ENCODE measurements at places on chromosomes 1 and 21. TPM values are rescaled to one million over a fixed set of nuclear protein-coding genes. Genes with fewer than 3 reads are reported as not detected.

DNA sequence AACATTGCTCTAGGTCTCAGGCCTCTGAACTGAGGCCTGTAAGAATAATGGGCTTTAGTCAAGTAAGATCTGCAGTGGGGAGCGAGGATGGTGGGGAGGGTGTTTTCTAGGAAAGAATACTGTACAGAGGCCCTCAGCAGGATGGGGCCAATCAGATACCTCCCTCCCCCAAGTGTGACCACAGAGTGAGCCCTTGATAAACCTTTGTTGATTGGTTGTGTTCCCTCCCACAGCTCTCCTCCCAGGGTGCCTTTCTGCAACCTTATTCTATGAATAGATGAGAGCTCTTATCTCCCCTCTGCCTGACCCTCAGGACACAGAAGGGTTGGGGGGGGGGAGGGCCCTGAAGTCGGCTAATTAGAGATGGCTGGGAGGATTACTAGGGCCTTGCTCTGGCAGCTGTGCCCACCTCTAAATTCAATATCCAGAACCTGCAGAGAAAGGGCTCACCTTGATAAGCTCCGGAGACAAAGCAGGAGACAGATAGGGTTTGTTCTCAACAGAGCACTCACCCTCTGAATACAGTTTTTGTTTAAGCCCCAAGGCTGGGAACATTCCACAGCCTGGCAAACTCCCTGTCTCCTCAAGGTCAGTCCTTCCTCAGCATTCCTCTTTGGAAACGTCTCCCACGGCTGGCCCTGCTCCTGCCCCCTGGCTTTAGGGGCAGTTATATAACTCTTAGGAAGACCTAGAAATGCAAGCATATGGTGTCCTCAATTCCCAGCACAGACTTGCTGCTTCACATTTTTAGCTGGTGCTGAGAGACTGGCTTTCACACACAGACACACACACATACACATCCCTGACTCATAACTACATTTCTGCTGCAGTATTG, 42.9 kb downstream of the ATP1A1 start:
- H3K4me1 ChIP-seq, result peaks cover 20% of the 10 kb centered on the region
- H3K27ac ChIP-seq, result no peak overlapping the region
- no peaks in the 10 kb centered on the region for H3K27me3 ChIP-seq
- no peaks in the 10 kb centered on the region for H3K36me3 ChIP-seq
- no peak overlapping the region for H3K4me3 ChIP-seq
- DNase-seq, result no peak

DNA sequence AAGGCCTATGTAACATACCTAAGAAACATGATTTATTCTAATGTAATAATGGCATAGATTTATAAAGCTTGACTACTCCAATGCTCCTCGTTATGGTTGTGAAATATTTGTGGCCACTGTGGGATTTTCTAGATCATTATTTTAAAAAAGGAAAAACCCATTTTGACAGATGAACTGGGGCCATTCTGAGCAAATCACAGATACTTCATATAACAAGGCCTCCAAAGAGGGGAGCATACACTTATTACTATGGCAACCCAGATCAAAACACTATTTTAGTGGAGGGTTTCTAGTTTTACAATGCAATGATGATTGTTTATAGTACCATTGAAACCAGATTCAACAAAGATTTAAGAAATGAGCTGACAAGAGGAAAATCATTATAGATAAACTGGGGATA, 346.6 kb downstream of the ZNF326 start:
- H3K36me3 ChIP-seq, result no peaks in the 10 kb centered on the region
- no peaks in the 10 kb centered on the region for H3K27me3 ChIP-seq
- no peak overlapping the region for H3K27ac ChIP-seq
- H3K4me3 ChIP-seq, result no peak overlapping the region

Gene PTAFR
- total RNA-seq, result 6.4 TPM

DNA sequence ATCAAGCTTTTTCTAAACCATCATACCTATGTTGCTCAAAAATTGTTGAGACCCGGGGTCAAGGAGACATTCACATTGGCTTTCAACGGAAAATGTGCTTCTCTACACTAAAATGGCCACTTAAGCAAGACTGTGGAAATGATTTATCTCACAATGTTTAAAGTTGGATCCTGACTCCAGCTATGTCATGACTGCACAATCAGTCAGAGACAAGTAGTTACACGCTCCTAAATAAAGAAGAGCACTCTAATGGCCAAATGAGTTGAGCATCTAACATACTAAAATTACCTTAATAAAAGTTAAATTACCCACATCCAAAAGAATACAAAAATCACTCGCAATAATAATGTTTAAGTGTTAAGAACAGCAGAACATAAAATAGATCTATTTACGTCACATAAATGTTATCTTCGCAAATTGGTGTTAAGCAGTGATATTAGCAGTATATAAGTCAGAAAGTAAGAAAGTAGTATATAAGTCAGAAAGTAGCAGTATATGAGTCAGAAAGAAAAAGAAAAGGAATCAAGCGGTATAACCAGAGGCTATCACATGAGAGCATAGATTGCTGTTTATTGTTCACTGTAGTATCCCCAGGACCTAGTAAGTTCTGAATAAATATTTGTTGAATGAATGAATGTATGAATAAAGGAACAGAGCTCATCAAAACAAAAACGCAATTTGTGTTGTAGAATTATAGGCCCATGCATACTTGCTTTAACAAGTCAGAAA, 28.4 kb downstream of the ZNF281 start:
- H3K4me1 ChIP-seq, result no peaks in the 10 kb centered on the region
- H3K4me3 ChIP-seq, result no peak overlapping the region
- no peaks in the 10 kb centered on the region for H3K27me3 ChIP-seq
- H3K36me3 ChIP-seq, result no peaks in the 10 kb centered on the region

DNA sequence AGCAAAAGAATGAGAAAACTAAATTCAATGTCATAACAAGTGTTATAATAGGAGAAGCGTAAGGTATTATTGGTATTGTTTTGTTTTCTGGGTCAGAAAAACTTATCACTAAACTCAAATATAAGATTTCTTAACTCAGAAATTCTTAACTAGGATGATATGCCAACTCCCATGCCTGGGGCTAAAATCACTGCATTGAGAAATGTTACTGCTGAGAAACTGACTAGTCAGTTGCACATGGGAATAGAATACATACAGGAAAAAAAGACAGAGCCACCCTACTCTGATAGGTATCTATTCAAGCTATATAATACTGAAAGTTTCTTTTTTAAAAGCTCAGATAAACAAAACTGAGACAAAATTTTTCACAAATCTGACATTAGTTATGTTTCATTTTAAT, 56.3 kb downstream of the PRPF38A start:
- no peak for DNase-seq
- no peaks in the 10 kb centered on the region for H3K4me1 ChIP-seq
- H3K27ac ChIP-seq, result no peak overlapping the region
- H3K4me3 ChIP-seq, result no peak overlapping the region
- H3K27me3 ChIP-seq, result no peaks in the 10 kb centered on the region

- no peak overlapping the region for H3K27ac ChIP-seq
- no peak for DNase-seq
- peaks cover 3% of the 10 kb centered on the region for H3K36me3 ChIP-seq
Observed at GRCh38 chr1:235854347-235854746, 12.4 kb downstream of the LYST start.

DNA sequence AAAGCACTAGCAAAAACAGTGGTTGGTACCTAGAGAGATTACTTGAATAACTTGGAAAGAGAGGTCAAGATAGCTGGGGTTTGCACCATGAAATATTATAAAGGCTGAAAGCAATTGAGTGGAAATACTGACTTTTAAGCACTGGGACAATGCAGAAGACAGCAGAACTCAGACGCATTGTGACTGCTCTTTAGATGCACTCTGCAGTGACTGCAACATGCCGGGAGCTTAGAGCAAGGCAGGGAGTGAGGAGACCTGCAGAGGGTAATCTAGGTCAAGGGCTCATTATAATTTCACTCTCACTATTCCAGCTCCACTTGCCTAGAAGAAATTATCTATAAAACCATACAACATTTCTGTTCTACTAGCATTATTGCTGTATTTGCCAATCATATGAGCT, 36.6 kb downstream of the OLFM3 start:
- H3K4me3 ChIP-seq, result no peak overlapping the region
- H3K4me1 ChIP-seq, result no peaks in the 10 kb centered on the region
- H3K27ac ChIP-seq, result no peak overlapping the region

DNA sequence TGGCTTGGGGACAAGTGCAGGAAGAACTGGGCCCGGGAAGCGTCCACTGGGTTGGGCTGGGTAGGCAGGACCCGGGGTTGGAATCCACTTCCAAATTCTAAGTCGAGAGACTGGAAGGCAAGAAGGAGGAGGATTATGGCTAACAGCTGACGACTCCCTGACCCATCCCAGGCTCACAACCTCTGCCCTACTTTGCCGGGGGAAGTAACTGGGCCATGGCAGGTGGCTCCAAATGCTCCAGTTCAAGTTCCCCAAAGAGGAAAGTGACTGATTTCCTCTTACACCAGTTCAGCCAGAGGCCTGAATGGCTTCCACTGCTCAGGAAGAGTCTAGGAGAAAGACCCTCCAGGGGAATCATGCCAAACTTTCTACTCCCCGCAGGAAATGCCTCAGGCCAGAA, 11.4 kb downstream of the EMC1 start:
- no peaks in the 10 kb centered on the region for H3K27me3 ChIP-seq
- H3K4me1 ChIP-seq, result no peaks in the 10 kb centered on the region
- H3K36me3 ChIP-seq, result peaks cover 69% of the 10 kb centered on the region
- no peak overlapping the region for H3K27ac ChIP-seq
- DNase-seq, result no peak

DNA sequence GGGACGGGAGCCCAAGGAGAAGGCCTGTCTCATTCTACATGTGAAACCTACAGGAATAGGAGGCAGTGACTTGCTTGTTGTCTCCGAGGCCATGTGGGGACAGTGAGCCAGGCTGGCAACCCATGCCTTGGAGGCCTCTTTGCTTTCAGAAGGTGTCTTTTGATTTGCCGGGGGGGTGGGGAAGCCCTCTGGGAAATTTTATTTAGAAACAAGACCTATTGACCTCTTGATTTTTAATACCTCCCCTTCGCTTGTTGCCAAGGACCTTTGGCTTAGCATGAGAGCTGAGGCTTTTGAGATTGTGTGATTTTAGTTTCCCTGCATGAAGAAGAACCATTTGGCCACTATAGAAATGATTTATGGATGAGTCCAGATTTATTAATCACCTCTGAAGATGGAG, 4.1 kb downstream of the ARMH1 start:
- no peaks in the 10 kb centered on the region for H3K36me3 ChIP-seq
- no peak for DNase-seq
- H3K27me3 ChIP-seq, result no peaks in the 10 kb centered on the region
- H3K4me3 ChIP-seq, result no peak overlapping the region
- no peak overlapping the region for H3K27ac ChIP-seq

Gene IL12RB2
- 51.2 TPM for total RNA-seq

DNA sequence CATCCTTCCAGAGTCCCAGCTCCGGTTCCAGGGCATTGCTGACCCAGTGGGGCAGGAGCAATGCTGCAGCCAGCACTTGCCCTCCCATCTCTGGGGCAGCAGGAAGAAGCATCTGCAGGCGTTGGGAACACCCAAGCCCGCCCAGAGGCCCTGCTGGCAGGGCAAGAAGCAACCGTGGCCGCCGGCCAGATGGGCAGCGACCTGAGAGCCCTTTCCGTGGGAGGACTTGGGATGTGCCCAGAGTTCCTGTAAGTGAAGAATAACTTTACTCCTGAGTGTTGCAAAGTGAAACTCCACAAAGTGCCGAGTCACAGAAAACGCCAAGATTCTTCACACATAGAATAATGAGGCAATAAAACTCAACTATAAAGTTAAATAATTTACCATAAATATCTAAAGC, 46.0 kb downstream of the GRIK3 start:
- H3K27me3 ChIP-seq, result no peaks in the 10 kb centered on the region
- DNase-seq, result no peak
- no peak overlapping the region for H3K27ac ChIP-seq
- H3K36me3 ChIP-seq, result no peaks in the 10 kb centered on the region
- no peaks in the 10 kb centered on the region for H3K4me1 ChIP-seq
- no peak overlapping the region for H3K4me3 ChIP-seq

GRCh38 chr1:178571807-178572206, 58.9 kb downstream of the TEX35 start:
- H3K4me1 ChIP-seq, result no peaks in the 10 kb centered on the region
- DNase-seq, result no peak
- no peak overlapping the region for H3K27ac ChIP-seq
- no peaks in the 10 kb centered on the region for H3K36me3 ChIP-seq

DNA sequence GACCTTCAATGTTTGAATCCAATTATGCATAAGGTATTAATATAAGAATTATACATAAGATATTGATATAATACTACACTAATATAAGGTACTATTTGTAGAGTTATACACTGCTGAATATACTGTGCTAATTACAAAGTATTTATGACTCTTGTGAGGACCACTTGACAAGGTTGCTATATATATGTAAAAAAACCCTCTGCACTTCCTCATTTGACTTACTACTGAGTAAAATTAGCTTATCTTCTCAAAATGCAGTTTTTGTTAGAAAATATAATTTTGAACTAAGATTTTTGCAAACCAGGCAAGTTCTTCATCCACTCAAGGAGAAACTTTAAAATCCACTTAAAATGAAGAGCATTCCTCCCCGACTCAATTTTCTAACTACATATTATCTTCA, 8.5 kb downstream of the SIKE1 start:
- no peak overlapping the region for H3K27ac ChIP-seq
- no peaks in the 10 kb centered on the region for H3K27me3 ChIP-seq

- peaks cover 3% of the 10 kb centered on the region for H3K36me3 ChIP-seq
- DNase-seq, result no peak
- H3K27ac ChIP-seq, result no peak overlapping the region
- no peaks in the 10 kb centered on the region for H3K27me3 ChIP-seq
- no peak overlapping the region for H3K4me3 ChIP-seq
- H3K4me1 ChIP-seq, result peaks cover 8% of the 10 kb centered on the region
Observed at GRCh38 chr1:37850352-37850955, 8.9 kb downstream of the MTF1 start.

Gene ARHGAP29
- total RNA-seq, result not detected

Gene TRIM45
- total RNA-seq, result 0.33 TPM

Gene CELA2A
- total RNA-seq, result not detected

Gene ADAR
- total RNA-seq, result 281 TPM

- no peak overlapping the region for H3K27ac ChIP-seq
- H3K27me3 ChIP-seq, result no peaks in the 10 kb centered on the region
- H3K4me1 ChIP-seq, result no peaks in the 10 kb centered on the region
Observed at GRCh38 chr1:87765681-87766070, 437.0 kb downstream of the LMO4 start.

DNA sequence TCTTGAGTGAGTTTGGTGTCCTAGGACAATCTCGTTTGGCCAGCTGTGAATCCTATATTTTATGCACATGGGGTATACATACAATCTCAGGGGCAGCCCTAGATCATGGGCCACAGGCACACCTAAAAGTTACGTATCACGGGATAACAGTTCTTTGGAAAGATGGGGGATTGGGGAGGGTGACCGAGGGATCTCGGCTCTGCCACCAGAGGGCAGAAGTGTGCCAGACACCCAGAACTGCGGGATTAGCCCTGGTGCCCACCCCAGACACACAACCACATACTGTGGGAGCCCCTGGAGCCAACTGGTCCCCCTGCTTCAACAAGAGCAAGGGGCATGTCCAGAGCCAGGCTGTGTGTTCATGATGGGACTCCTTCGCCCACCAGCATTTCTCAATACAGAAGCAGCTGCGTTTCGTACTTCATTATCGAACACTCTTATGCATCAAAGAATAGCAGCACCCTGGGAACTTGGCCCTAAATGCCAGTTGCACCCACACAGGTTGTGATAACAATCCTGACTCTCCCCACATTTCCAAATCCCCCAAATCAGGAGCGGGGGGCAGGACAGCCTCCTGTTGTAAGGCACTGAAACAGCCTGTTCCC, 37.4 kb downstream of the TMCO4 start:
- no peak overlapping the region for H3K4me3 ChIP-seq
- H3K27ac ChIP-seq, result no peak overlapping the region
- no peaks in the 10 kb centered on the region for H3K27me3 ChIP-seq
- peaks cover 9% of the 10 kb centered on the region for H3K36me3 ChIP-seq
- no peaks in the 10 kb centered on the region for H3K4me1 ChIP-seq

GRCh38 chr1:27596261-27596660, 7.7 kb downstream of the AHDC1 start:
- H3K36me3 ChIP-seq, result no peaks in the 10 kb centered on the region
- H3K27me3 ChIP-seq, result no peaks in the 10 kb centered on the region
- H3K4me3 ChIP-seq, result no peak overlapping the region
- peaks cover 81% of the 10 kb centered on the region for H3K4me1 ChIP-seq

Gene CD48
- total RNA-seq, result 223 TPM

All from natural killer cell (primary cell).